ENCODE measurements at places on chromosomes 1 and 21.

- DNase-seq = no peak
Observed at GRCh38 chr1:17717594-17718535, 37.3 kb upstream of the ACTL8 start.

GRCh38 chr1:205144046-205144720 lies 22.4 kb upstream of the RBBP5 start:
- DNase-seq = no peak

- DNase-seq = no peak
Observed at GRCh38 chr1:174914991-174915390, 84.8 kb upstream of the CACYBP start.

- DNase-seq = no peak
Observed at GRCh38 chr1:42937836-42938644, 20.6 kb downstream of the SLC2A1 start.

DNA sequence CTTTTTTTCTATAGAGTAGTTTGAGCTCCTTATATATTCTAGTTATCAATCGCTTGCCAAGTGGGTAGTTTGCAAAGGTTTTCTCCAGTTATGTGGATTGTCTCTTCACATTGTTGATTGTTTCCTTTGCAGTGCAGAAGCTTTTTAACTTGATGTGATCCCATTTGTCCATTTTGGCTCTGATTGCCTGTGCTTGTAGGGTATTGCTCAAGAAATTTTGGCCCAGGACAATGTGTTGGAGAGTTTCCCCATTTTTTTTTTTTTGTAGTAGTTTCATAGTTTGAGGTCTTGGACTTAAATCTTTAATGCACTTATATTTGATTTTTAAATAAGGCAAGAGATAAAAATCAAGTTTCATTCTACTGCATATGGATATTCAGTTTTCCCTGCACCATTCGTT lies 774.8 kb upstream of the ADAMTS5 start:
- DNase-seq = no peak

DNA sequence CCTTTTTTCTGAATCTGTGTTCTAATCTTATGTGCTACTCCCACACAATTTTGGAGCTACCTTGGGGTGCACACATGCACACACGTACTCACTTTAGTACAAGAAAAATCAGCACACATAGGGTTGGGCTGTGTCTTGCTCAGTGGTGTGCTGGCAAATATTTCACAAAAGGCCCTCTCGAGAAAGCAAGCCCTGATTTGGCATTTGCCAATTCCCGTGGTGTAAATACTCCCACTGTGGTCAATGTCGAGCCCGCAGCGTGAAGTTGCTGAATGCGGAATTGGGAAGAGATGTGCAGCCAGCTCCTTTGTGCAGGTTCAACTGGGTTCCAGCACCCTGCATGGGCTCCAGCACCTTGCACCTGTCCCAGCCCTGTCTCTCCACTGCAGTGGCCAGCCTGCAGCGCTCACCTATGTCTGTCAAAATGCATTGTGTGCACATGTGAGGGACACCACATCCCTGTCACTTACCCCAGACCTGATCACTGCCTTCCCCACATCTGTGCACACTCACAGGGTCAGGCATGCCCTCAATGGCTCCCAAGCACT lies 78.4 kb upstream of the WNT4 start:
- DNase-seq = no peak

All from activated gamma-delta T cell treated with Interleukin-2 at 50 U/mL for 16 hours (primary cell).